ENCODE measurements at places on chromosomes 6 and 20. TPM values are rescaled to one million over a fixed set of nuclear protein-coding genes. Genes with fewer than 3 reads are reported as not detected.

DNA sequence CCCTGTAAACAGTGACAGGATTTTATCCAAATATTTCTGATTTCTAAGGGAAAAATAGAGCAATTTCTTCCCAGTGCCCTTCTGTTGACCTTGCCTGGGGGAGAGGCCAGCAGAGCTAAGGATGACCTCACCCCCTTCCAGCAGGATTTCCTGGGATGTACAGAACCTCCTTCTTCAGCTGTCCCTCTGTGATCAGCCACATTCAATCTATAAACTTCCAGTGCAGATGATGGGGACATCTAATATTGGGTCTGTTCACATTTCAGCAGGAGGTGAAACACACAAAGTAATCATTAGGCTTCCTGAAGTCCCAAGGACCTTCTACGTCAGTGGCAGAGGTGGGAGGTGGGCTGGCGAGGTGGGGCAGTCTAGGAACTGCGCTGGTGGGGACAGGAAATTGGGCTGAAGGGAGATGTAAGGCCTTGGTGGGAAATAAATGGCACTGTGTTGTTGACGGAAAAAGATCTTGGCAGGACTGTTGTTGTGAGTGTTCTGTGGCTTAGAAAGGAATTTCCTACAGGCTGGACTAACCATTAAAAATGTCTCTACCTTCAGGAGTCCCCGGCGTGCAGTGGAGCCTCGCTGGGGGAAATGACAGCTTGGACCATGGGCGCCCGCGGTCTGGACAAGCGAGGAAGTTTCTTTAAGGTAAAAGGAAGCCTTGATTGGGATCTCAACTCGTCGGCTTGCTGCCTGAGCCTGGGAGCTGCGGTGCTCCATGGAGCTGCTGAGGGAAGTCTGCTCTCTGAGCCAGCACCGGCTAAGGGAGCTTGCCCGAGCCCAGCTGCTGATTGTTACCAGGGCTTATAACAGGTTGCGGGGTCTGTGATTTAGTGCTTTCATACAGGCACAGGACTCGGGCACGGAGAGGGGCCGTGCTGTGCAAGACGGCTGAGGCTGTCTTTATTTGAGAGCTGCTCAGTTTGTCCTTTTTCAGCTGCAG lies 127.9 kb upstream of the NAA20 start:
- peak; percentile 74 for DNase-seq

GRCh38 chr6:138089325-138089724 lies 17.9 kb downstream of the PERP start:
- no peak for DNase-seq

DNA sequence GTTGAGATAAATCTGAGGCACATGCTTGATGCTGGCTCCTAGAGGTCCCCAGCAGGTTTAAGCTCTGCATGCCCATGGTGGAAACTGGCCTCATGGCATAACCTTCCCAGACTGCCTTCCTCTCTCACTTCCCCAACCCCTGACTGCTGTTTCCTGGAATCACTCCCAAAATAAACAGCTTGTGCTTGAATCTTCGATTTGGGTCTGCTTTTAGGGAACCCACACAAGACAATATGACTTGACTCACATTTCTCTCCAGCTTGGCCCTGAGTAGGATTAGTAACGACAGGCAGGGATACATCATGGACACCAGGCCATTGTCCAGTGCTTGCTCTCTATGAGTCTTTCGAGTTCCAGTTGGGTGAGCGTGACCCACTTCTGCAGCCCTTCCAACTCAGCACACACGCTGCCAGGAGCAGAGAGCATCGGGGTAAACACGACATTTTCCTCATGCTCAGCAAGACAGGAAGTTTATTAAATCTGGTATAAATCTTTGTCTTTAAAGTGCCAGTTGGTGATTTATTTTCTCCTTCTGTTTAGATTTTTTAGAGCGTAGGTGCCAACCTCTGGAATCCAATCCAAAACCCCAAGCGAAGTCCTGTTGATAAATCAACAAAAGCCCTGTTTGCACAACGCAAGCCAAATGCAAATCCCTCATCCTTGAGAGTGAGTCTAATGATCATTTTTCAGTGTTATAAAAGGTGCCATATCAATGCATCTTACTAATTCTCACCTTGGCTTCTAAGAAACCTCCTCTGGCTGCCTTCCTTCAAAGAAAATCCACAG lies 135.0 kb downstream of the FOXA2 start:
- DNase-seq: peak; percentile 54

Gene DYNLT2
- total RNA-seq: 1.9 TPM

DNA sequence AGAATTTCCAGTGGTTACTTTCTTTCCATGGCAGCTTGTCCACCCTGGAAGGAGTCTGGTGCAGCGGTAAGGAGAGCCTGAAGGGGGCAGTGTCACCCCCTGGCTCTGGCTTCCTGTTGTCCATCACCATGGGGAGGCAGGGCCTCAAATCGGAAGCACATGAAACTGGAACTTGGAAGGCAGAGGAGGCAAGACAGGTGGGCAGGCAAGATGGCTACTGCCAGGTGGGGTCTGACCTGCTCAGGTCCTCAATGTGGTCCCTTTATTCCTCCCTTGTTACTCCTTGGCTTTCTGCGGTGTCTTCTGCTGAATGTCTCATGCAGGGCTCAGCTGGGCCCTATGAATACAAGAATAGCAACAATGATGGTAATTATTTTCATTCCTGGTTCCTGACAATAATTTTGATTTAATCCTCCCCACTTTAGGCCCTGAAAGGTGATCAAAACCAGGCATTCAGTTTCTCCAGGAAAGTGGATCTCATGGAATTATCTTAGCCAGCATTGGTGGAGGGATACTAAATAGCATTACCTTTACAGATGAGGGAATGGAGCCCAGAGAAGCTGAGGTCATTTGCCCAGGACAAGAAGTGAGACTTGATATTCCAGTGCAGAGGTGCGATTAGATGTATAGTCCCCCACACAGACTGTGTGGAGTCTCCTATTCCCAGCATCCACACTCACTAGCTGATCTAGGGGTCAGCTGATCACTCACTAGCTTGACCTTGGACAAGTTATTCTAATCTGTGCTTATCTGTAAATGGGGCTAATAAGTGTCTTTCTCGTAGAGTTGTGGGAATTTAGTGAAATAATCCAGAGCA lies 17.6 kb upstream of the SNAI1 start:
- DNase-seq: peak; percentile 58

Gene BHLHE23
- not detected for total RNA-seq

Data from kidney (tissue), 22 donors.